RWPE1 (cell line): ENCODE measurements at places on chromosomes 4 and X.
A peak's percentile ranks its signal among the peaks of the same experiment; 100 is the strongest.

GRCh38 chr4:6225469-6225868, 25.1 kb upstream of the JAKMIP1 start:
- peak; percentile 33 for DNase-seq

DNA sequence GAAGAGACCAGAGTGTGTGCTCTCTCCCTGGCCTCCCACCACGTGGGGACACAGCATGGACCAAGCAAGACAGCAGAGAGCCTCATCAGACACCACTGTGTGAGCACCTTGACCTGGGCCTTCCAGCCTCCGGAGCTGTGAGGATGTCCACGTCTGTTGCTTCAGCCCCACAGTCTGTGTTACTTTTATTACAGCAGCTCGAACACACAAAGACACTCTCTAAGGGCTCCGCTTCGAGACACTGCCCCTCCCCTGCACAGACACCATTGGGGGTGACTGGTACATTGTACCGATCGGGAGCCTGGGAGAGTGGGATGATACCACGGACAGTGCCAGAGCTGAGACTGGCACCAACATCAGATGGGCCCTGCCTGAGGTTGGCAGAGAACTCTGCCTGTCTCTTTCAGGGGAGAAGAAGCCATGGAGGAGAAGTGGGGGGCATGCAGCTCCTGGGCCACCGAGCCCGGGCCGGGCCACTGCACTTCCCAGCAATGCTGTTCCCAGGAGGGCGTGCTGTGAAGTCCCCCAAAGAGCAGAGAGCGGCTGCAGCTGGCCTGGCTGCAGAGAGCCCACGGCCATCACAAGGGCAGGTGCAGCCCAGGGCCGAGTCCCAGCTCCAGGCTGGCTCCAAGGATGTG, 48.1 kb upstream of the HMX1 start:
- DNase-seq, result no peak

DNA sequence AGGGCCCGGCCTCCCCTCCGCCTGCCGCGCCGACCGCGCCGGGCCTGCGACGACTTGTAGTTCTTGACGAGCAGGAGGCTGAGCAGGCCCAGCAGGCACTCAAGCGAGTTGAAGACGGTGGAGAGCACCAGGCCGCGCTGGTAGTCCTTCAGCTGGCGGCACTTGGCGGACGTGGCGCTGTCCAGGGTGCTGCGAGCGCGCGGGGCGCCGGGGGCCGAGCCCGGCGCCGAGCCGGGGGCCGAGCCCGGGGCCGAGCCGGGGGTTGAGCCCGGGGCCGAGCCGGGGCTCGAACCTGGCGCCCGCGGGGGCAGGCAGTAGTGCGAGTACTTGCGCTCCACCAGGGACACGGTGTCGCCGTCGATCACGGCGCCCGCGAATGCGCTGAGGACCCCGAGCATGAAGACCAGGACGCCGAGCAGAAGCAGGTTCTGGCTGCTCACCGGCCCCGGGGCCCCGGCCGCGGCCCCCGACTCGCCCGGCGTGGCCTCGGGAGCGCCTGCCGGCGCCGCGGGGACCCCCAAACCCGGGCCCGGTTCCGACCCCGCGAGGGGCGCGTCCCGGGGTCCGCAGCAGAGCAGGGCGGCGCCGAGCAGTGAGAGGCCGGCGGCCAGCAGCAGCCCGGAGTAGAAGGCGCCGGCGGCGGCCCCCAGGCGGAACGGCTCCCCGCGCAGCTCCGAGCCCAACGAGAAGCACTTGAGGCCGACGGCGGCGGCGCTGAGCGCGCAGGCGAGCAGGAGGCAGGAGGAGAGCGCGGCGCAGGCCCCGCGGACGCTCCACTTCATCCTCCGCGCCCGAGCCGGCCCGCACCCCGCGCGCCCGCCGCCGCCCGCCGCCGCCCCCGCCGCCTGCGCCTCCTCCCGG, 584 bp downstream of the TMEM271 start:
- DNase-seq, result peak; percentile 44

GRCh38 chr4:58261526-58261925, 1151.3 kb upstream of the IGFBP7 start:
- DNase-seq, result no peak

GRCh38 chr4:153955327-153955726, 166.4 kb upstream of the SFRP2 start:
- DNase-seq, result no peak

GRCh38 chr4:80115368-80116181, 42.5 kb upstream of the ANTXR2 start:
- no peak for DNase-seq

DNA sequence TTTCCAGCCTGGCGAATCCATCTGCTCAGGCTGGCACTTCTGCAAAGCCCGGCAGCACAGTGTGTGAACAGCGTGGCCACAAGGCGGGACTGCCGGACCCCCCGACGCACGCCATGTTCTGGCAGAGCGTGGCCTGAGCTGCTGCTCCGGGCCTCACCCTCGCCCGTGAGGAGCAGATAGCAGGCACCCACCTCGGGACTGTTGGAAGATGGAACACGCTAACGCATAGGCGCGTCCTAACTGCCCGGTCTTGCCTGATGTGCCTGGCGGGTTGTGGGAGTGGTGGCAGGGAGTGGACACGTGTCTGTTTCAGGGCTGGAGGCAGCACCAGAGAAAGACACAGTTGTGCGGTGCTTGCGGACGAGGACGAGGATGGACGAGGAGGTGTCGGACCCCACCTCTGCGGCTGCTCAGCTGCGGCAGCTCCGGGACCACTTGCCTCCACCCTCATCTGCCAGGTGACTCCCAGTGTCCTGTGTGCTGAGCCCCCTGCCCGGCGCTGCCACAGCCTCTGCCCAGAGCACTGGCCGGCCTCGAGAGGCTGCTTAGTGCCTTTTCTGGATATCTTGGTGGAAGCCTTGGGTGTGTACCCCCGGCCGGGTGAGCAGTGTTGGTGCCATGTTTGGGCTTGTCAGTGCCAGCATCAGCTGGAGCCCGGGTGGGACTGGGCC, 28.2 kb downstream of the UVSSA start:
- DNase-seq, result no peak

GRCh38 chr4:181595716-181596115, 647.5 kb upstream of the TENM3 start:
- DNase-seq, result no peak

DNA sequence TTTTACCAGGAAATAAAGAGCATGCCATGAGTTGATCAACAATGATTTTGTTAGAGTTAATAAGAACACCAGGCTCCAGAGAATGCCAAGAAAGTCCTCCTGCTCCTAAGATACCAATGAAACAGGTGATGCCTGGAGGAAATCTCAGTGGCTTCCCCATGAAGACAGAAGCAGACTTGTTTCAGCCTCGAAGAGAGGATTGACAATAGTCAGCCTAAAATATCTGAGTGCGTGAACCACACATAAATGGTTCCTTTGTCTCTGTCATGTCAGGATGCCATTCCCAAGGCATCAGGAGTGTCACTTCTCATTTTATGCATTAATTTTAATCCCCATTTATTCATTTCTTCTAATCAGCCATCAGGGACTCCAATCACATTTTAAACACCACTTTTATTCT, 69.6 kb downstream of the PHOX2B start:
- no peak for DNase-seq

- no peak for DNase-seq
Observed at GRCh38 chr4:121168446-121169281, 4.5 kb upstream of the TNIP3 start.

GRCh38 chr4:107579099-107579498, 140.9 kb downstream of the PAPSS1 start:
- no peak for DNase-seq

GRCh38 chr4:19187096-19187495, 1064.6 kb upstream of the SLIT2 start:
- no peak for DNase-seq

GRCh38 chrX:2395261-2395992, 105.3 kb downstream of the DHRSX start:
- no peak for DNase-seq

DNA sequence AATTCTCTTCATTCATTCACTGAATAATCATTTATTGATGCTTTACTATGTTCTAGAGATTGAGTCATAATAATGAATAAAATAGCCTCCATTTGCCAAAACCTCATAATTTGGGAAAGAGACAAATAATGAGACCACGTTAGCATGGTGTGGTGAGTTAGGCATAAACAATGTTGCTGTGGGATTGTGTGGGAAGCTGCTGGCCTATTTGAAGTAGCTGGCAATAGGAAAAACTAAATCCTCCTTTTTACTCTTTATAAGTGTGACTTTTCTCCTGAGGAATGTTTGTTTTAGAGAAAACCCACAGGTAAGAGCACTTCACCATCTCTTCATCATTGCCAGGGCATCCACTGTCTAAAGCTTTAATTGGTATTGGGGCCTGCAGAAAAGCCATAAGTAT, 95.3 kb downstream of the AREG start:
- no peak for DNase-seq

GRCh38 chr4:137968956-137969678, 273.0 kb downstream of the SLC7A11 start:
- DNase-seq, result no peak

DNA sequence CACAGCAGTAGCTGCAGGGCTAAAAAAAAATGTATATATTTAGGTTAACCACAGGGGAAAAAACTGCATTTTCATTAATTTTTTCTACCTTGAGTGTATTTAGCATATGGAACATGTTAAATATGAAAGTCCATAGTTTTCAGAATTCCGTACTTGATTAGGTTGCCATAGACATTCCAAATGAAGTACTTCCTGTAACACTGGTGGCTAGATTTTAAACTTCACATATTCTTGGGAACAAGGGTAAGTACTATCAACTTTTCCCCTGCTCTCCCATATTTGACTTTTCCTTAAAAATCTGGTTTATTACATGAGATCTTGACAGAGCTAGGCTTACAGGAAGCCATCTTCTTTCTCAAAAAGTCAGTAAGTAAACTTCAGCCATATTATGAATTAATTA, 9.8 kb downstream of the SLC7A11 start:
- DNase-seq, result no peak
